Islet precursor cell (in vitro differentiated cells): ENCODE measurements at places on chromosomes 2 and 18.
A peak's percentile ranks its signal among the peaks of the same experiment; 100 is the strongest.

- DNase-seq: no peak
These were observed 4.5 kb upstream of the IL18RAP start for GRCh38 chr2:102418421-102418961.

- DNase-seq: no peak
These were observed 170.9 kb downstream of the CAPN13 start for GRCh38 chr2:30636311-30636710.

DNA sequence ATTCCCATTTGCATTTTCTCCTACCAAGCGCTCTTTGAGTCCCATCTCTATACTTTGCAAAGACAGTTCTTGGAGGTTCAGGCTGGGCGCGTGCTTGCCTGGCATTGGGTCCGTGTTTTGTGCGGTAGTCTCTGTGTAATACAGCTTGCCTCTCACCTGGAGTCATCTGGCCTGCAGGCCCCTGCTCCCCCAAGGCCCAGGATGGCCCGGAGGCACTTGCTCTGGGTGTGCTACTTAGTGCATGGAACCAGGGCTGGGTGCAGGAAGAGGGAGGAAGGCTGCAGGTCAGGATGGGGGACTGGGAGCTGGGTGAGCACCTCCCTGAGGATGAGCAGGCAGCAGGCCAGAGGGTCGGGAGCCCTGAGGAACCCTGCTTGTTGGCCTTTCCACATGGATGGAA is 220.9 kb downstream of the LDLRAD4 start:
- no peak for DNase-seq

- no peak for DNase-seq
These were observed 30.3 kb upstream of the PDK1 start for GRCh38 chr2:172525601-172526000.

DNA sequence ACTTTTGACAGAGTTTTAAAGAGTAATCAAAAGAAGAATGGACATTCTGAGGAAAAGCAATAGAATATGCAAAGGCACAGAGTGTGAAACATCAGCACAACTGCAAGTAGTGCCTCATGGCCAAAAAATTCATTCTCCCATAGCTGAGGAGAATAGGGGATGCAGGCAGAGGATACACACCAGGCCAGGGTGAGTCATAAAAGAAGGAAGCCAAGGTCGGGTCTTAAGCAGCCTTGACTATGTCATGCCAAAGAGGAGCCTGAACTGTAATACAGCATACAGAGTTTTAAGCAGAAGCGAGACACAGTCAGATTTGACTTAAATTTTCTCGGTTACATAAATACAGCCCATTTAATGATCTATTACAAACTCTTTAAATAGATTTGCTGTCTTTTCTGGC is 165.0 kb downstream of the LNPK start:
- peak; percentile 87 for DNase-seq

- DNase-seq: no peak
These were observed 11.7 kb downstream of the YIPF4 start for GRCh38 chr2:32289165-32289999.

DNA sequence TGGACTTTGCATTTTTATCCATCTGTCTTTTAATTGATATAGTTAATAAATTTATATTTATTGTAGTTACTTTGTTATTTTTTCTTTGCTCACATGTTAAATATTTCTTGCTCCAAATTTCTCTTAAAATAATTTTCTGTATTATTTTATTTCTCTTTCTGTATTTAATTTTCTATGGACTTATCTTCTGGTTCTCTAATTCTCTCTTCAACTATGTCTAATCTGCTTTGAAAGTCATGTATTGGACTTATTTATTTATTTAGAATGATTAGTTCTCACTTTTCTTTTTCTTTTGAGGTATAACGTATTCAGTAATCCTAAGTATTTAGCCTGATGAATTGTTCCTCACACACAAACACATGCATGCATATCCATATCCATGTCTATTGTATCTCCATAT is 53.1 kb downstream of the ASB1 start:
- DNase-seq: no peak

GRCh38 chr2:38615237-38615636 is 12.5 kb upstream of the HNRNPLL start:
- no peak for DNase-seq

- DNase-seq: peak; percentile 69
These were observed 188.0 kb downstream of the CDH7 start for GRCh38 chr18:65938592-65939372.

GRCh38 chr2:72956936-72957335 is 39.6 kb downstream of the EMX1 start:
- DNase-seq: no peak

GRCh38 chr2:118846442-118846952 is 951 bp downstream of the EN1 start:
- no peak for DNase-seq

- DNase-seq: no peak
These were observed 280.5 kb downstream of the TCF4 start for GRCh38 chr18:55307505-55307904.

GRCh38 chr2:26754972-26755670 is 9.0 kb upstream of the SLC35F6 start:
- DNase-seq: no peak

DNA sequence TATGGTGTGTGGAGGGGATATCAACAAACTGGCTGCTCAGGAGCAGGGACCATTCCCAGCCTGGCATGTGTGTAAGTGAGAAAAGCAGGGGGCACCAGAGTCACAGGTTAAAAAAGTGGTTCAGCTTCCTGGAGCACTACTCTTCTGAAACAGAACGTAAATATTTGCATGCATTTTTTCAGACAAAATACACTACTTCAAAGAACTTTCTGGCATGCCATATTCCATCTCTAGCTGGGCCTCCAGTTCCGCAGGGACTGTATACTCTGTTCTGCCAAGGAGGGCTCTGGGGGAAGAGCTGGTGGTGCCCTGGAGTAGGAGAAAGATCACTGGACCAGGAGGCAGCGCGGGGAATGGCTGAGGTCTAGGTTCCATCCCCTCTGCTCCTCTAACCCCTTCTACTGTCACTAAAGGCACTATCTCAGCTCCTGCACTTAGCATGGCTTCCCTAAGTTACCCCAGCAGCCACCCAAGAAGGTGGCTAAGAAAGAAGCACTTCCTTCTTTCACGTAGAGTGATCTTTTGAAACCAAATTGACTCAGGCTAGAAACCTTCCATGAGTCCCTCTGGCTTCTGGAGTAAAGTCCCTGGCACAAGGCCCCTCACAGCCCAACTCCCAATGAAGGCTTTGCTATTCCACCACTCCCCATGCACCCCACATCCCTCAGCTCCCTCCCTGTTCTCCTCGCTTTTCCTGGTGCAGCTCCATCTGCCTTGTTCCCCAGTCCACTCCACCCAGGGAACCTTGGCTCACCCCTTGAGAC is 57.6 kb upstream of the CABLES1 start:
- DNase-seq: no peak

GRCh38 chr2:76501641-76502040 is 790.9 kb upstream of the GCFC2 start:
- DNase-seq: no peak

DNA sequence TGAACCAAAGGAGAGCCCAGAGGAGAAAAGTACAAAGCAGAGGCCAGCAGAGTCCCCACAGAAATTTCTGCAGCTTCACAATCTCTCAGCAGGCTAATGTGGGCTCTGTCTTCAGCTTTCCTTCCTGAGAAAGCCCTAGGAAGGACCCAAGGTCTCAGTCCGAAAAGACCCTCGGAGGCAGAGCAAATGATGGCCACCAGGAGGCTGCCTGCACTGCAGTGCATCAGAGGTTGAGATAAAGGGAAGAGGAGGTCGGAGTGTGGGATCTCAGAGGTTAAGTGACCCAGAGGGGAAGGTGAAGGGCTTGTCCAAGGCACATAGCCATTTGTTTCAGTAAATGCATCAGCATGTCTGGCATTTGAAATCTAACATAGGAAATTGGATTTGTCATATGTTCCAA is 299.1 kb upstream of the SLC14A2 start:
- DNase-seq: no peak

- DNase-seq: no peak
These were observed 114.8 kb downstream of the DIS3L2 start for GRCh38 chr2:232076272-232076671.

- DNase-seq: no peak
These were observed 60.9 kb upstream of the SLC14A2 start for GRCh38 chr18:45554389-45554737.

DNA sequence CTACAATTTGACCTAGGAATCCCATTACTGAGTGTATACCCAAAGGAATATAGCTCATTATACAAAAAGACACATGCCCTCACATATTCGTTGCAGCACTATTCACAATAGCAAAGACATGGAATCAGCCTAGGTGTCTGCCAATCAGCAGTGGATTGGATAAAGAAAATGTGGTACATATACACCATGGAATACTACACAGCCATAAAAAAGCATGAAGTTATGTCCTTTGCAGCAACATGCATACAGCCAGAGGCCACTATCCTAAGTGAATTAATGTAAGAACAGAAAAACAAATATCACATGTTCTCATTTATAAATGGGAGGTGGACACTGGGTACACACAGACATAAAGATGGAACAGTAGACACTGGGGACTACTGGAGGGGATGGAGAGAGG is 54.0 kb downstream of the GREB1L start:
- DNase-seq: no peak

- no peak for DNase-seq
These were observed 94.8 kb upstream of the B3GNT7 start for GRCh38 chr2:231300722-231301076.

- no peak for DNase-seq
These were observed 65.7 kb upstream of the ZNF236 start for GRCh38 chr18:76756531-76757253.

DNA sequence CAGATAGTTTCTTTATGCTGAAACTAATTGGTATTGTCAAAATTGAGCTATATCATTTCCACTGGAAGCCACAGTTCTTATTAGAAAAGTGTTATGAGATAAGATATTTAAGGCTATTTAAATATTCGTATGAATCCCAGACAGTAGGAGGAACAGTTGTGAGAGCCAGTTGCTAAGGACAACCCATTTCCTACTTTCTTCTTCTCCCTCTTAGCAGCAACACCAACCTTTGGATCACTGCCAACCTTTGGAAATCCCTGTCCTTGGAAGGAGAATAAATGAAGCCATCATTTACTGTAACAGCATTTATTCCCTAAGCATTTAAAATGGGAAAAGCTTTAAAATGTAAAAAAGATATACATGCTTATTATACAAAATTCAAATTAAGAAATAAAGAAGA is 85.8 kb downstream of the PLCL1 start:
- no peak for DNase-seq
